ENCODE measurements at places on chromosomes 11 and 22. TPM values are rescaled to one million over a fixed set of nuclear protein-coding genes. Genes with fewer than 3 reads are reported as not detected.

HIRA gene
- 35.7 TPM for polyA plus RNA-seq

DLG2 gene
- polyA plus RNA-seq, result 10.1 TPM

ANO9 gene
- 11.2 TPM for polyA plus RNA-seq

ANGPTL5 gene
- not detected for polyA plus RNA-seq

NAALAD2 gene
- polyA plus RNA-seq, result 21.8 TPM

OR10A2 gene
- polyA plus RNA-seq, result not detected

VPREB1 gene
- 0.68 TPM for polyA plus RNA-seq

APLNR gene
- polyA plus RNA-seq, result 111 TPM

FAM111B gene
- polyA plus RNA-seq, result 12.1 TPM

MMP8 gene
- polyA plus RNA-seq, result 0.06 TPM

PNPLA5 gene
- polyA plus RNA-seq, result 0.13 TPM

QSER1 gene
- polyA plus RNA-seq, result 40.5 TPM

LBHD1 gene
- polyA plus RNA-seq, result 11.6 TPM

MAPK8IP1 gene
- 13.7 TPM for polyA plus RNA-seq

KRTAP5-5 gene
- not detected for polyA plus RNA-seq

MRPL40 gene
- polyA plus RNA-seq, result 43.7 TPM

MMP7 gene
- 29.0 TPM for polyA plus RNA-seq

RBFOX2 gene
- 121 TPM for polyA plus RNA-seq

F2 gene
- 0.13 TPM for polyA plus RNA-seq

ACRV1 gene
- 0.80 TPM for polyA plus RNA-seq

CLCF1 gene
- polyA plus RNA-seq, result 8.1 TPM

CSF2RB gene
- 3.4 TPM for polyA plus RNA-seq

ST14 gene
- 39.2 TPM for polyA plus RNA-seq

LRRC51 gene
- polyA plus RNA-seq, result 35.1 TPM

ISX gene
- 0.28 TPM for polyA plus RNA-seq

MYO7A gene
- 2.9 TPM for polyA plus RNA-seq

TTC28 gene
- 47.3 TPM for polyA plus RNA-seq

FBLN1 gene
- polyA plus RNA-seq, result 158 TPM

POU2AF2 gene
- polyA plus RNA-seq, result not detected

ELF5 gene
- 64.4 TPM for polyA plus RNA-seq

POTEH gene
- polyA plus RNA-seq, result not detected

LINC01488 gene
- polyA plus RNA-seq, result not detected

KIAA1671 gene
- 23.2 TPM for polyA plus RNA-seq

LGALS12 gene
- polyA plus RNA-seq, result 0.34 TPM

CTSF gene
- 93.4 TPM for polyA plus RNA-seq

OR4C11 gene
- not detected for polyA plus RNA-seq

MUC5AC gene
- 0.01 TPM for polyA plus RNA-seq

OR8G5 gene
- polyA plus RNA-seq, result not detected

IGLL1 gene
- polyA plus RNA-seq, result 1.4 TPM

APOL3 gene
- 15.9 TPM for polyA plus RNA-seq

KCNJ1 gene
- 69.9 TPM for polyA plus RNA-seq

SLC43A1 gene
- 5.5 TPM for polyA plus RNA-seq

MS4A4A gene
- polyA plus RNA-seq, result 9.9 TPM

MIAT gene
- 0.64 TPM for polyA plus RNA-seq

CCDC188 gene
- 1.5 TPM for polyA plus RNA-seq

SYT7 gene
- 6.5 TPM for polyA plus RNA-seq

DGAT2 gene
- polyA plus RNA-seq, result 4.9 TPM

Data from renal pelvis (tissue), 12 donors.